ENCODE measurements at places on chromosomes 5 and 9.

DNA sequence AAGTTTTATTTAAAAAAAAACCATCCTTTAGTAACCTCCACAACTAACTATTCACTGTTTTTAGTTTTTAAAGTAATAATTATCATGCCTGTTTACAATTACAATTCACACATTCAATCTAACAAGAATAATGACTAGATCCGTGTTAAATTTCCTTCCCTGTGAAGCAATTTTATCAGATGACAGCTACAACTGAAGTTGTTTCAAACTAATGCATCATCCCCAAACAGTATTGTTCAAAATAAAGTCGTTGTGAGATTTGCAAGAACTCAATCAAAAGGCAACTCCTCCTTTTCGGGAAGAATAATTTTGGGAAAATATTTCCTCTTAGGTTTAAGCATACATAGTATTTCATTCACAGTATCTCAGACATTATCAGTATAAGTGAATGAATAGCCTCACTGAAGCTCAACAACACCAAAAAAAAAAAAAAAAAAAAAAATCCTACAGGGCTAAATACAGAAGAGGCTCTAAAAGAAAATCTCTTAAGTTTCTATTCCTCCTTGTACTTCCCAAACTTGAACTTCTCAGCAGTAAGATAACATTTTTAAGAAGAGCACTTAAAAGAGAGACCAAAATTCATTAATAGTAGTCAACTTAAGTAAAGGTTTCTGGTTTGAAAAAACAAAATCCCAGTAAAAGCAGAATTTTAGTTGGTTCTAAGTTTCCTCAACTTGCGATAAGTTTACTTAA lies 9.4 kb downstream of the C9orf72 start:
- no peak for DNase-seq

DNA sequence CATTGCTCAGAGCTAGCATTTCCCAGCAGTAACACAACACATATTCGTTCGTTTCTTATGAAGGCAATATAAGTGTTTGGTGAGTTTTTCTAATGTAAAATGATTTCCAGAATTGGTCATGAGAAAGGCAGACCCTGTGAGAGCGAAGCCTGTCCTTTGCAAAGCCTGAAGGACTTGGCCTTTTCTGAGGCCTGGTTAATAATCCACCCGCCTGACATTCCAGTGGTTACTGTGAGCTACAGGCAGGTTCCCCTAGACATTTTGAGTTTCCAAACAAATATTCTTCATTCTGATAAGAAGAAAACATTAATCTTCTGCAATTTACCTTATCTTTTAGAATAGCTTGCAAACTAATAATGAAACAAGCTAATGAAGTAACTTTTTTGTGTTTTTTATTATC lies 38.0 kb downstream of the ADAMTS16 start:
- no peak for DNase-seq

DNA sequence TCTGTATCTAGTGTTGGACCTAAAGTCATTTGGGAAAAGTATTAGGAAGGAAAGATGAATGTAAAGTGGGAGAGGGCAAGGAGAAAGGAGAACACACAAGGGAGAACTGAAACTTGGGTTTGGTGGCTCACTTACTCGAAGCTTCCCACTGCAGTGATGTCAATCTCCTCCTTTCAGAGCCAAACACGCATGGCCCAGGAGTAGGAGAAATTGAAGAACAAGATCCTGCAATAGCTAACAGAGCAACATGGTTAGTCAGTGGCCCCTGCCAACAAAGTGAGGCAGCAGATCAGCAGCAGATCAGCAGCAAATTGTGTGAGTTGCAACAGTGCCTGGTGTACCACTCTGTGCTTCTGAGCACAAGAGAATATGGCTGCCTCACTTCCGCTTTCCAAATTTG lies 366.4 kb downstream of the PSAT1 start:
- DNase-seq = no peak

DNA sequence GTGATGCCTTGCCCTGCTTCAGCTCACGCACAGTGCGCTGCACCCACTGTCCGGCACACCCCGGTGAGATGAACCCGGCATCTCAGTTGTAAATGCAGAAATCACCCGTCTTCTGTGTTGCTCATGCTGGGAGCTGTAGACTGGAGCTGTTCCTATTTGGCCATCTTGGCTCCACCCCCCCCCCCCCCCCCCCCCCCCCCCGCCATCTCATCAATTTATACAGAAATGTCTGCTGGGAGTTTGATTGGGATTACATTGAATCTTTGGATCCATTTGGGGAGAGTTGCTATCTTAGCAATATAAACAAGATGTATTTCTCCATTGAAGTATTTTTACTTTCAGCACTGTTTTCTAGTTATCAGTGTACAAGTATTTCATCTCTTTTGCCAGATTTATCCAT lies 55.2 kb downstream of the RIC1 start:
- no peak for DNase-seq

DNA sequence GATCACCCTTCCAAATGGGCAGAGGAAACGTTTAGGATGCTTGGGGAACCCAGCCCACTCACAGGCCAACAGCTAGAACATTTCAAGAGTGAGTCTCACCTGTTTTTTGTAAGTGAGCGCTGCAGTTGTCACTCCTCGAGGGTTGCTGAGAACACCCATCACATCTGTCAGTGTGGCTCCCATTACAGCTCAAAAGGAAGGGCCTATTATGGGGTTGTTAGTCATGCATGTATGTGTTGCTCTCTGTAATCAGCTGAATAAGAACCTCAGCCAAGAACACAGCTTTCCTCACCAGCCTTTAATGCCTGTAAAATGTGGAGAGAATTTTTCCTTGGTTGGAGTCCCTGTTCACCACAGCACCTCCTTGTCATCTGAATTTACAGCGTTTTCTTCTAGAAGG lies 196.3 kb upstream of the KLF4 start:
- DNase-seq = no peak

DNA sequence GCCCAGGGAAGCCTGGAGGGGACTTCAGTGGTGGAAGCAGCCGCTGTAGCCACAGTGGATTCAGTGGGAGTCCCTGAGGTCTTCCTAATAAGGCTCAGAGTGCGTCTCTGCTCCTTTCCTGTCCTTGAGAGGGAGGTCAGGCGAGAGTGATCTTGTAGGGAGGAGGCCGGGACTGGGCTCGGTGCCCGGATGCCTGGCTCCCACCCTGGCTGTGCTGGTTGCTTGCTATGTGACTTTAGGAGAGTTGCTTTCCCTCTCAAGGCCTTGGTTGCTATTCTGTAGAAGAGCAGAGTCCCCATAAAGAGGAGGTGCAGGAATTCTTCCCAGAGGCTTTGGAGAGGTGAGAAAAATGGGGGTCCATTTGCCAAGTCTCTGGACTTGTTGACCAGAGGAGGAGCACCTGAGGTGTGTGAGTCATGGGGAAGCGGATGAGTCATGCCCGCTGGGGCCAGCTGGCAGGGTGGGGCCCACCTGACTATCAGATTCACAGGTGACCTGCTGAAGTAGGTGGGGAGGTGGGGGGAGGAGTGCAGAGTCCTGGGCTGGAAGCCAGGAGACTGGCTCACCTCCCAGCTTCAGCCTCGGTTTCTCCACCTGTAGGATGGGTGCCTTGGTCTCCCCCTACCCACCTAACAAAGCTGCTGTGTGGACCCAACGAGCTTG lies 13.8 kb downstream of the GSN start:
- DNase-seq = no peak

DNA sequence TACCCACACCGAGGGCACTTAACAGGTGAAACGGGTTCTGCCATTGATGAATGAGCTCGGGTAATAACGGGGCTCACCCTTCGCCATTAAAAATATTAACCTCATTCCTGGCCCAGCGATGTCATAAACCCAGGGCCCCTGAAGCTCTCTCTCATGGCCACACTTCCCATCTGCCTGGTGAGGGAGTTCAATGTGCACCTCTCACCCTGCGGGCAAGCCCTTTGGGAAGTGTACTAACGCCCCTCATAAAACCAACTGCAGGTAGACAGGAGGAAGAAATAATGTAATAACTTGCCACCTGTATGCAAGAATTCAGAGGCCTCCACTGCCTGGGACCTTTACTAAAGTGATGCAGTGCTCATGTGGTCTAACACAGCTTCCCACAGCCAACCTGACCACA lies 35.1 kb downstream of the SHB start:
- no peak for DNase-seq

GRCh38 chr9:68983008-68983411 lies 30.9 kb downstream of the PRKACG start:
- no peak for DNase-seq

GRCh38 chr5:81021951-81022687 lies 62.0 kb downstream of the RASGRF2 start:
- no peak for DNase-seq

- no peak for DNase-seq
Measured at GRCh38 chr5:113343343-113343742, 91.4 kb downstream of the TSSK1B start.

- DNase-seq = no peak
Measured at GRCh38 chr9:95086564-95086955, 230.9 kb downstream of the FANCC start.

- DNase-seq = no peak
Measured at GRCh38 chr5:16803831-16804230, 132.3 kb downstream of the MYO10 start.

- no peak for DNase-seq
Measured at GRCh38 chr9:126874546-126875314, 14.3 kb downstream of the ZBTB34 start.

- DNase-seq = no peak
Measured at GRCh38 chr5:107805166-107805565, 134.4 kb upstream of the EFNA5 start.

DNA sequence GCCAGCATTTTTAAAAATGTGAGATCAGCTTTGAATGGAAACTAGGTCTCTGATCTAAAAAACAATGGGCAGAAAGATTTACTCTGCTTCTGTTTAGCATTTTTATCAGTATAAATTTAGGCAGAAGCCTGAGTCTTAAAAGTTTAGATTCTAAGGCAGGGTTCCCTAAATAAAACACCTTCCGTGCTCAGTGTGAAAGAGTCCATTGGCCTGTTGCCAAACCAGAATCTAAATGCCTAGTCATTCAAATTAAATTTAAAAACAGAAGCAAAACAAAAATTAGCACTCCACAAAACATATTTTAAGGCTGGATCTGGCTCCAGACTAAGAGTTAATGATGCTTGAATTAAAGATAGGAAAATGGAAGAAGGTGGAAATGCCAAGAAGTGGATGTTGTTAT lies 4.5 kb downstream of the TYRP1 start:
- DNase-seq = no peak

DNA sequence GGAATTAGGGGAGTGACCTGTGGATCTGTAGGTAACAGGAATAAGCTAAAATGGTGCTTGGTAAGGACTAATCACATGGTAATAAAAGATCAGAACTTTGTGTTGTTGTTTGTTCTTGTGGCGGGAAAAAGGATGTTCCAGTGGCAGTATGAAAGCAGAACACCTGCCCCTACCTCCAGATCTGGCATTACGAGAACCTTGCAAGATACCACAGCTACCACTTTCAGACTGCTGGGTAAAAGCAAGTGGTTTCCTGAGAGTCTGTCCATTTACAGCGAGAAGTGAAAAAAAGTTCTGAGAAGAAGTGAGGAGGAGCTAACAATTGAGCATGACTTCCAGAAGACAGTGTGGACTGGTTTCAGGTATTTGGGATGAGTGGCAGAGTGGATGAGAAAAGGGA lies 252.5 kb downstream of the TLE4 start:
- DNase-seq = no peak

DNA sequence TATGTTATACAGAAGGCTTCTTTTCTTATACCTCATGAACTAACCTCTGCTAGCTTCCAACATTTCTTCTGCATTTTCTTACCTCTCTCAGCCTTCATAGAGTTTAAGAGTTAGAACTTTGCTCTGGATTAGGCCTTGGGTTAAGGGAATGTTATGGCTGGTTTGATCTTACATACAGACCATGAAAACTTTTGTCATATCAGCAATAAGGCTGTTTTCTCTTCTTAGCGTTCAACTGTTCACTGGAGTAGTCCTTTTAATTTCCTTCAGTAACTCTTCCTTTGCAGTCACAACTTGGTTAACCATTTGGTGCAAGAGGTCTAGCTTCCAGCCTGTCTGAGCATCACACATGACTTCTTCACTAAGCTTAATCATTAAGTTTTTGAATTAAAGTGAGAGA lies 329.0 kb upstream of the CCNG1 start:
- DNase-seq = no peak

- DNase-seq = no peak
Measured at GRCh38 chr5:59542851-59543820, 350.4 kb downstream of the PDE4D start.

DNA sequence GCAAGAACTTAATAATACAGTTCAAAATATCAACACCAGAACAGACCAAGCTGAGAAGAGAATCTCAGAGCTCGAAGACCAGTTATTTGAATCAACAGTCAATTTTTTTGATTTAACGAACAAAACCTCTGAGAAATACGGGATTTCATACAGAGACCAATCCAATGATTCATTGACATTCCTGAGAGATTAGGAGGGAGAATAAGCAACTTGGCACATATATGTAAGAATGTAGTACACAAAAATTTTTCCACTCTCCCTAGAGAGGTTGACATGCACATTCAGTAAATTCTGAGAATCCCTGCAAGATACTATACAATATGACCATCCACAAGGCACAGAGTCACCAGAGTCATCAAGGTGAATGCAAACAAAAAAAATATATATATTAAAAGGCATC lies 1577.3 kb upstream of the C9orf72 start:
- no peak for DNase-seq

- DNase-seq = no peak
Measured at GRCh38 chr5:14267991-14268708, 125.0 kb downstream of the TRIO start.

GRCh38 chr5:170750791-170751190 lies 32.7 kb upstream of the GABRP start:
- DNase-seq = no peak

- DNase-seq = no peak
Measured at GRCh38 chr5:43000111-43000840, 39.8 kb downstream of the ANXA2R start.

DNA sequence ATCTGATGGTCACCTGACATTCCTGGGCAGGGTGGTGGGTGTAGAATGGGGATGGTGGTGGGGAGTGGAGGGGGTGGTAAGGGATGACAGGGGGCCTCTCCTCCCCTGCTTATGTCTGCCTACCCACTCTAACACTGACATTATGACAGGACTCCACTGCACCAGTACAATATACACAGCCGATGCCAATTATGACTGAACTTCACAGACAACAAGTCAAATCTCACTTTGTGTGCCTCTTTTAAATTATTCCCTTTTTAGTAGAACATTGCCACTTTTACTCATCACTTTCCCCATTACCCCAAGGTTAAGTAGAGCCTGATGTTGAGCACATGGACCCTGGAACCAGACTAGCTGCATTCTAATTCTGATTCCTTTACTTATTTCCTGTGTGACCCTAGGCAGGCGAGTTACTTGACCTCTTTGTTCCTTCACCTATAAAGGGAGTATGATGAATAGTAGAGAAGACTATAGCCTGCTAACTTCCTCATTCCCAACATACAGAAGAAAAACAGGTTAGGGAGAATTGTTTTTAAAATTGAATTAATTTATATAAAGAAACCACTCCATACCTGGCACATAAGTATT lies 464.7 kb downstream of the DMRT2 start:
- DNase-seq = no peak

GRCh38 chr5:80798633-80799032 lies 143.8 kb upstream of the DHFR start:
- no peak for DNase-seq

- no peak for DNase-seq
Measured at GRCh38 chr5:35046774-35047173, 975 bp downstream of the AGXT2 start.
